ENCODE measurements at places on chromosomes 12 and 14.

DNA sequence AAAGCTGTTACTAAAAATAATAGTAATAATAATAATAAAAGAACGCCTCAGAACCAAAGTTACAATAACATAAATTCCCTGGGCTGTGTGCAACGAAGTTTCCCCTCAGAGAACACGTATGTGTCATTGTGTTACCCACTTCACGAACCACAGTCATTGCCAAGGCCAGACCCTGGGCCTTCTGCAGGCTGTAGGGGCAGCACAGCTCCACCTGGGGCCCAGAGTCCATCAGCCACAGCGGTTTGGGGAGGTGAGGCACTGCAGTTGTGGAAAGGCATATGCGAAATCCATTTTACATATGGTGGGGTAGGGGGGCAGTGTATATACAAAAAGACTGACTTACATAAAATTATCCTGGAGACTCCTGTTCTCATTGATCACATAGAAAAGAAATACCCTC, 56.1 kb downstream of the ESR2 start:
- no peak for DNase-seq

DNA sequence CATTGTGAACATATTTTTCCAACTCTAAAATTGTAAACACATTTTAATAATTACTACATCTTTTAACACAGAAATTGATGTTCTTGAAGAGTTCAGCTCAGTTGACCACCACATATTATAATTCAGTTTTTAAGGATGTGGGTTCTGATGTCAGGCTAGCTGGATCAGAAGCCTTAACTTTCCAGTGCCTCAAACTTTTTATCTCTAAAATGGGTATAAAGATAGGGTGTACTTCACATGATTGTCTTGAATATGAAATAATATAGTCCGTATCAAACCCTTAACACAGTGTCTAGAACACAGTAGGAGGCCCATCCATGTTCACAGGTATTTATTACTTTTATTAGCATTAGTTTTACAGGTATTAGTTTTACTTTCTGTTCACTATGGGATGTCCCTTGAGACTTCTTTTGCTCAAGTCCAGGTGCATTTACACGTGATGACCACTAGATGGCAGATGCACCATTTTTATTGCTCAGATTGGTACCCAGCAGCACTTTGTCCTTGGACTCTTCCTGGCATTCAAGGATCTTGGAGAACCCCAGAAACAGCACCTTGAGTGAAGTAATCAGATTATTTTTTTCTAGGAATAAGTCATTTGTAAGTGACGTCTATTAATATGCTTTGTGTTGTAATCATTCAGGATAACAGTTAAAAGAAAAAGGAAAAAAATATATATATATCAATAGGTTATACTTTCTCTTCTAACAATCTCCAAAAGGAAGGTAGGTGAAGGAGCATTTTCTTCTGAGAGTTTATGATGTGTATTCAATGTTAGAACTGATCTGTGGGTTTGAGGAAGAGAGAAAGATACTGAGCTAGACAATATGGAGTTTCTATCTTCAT, 580.2 kb downstream of the ETNK1 start:
- DNase-seq: peak; percentile 3

DNA sequence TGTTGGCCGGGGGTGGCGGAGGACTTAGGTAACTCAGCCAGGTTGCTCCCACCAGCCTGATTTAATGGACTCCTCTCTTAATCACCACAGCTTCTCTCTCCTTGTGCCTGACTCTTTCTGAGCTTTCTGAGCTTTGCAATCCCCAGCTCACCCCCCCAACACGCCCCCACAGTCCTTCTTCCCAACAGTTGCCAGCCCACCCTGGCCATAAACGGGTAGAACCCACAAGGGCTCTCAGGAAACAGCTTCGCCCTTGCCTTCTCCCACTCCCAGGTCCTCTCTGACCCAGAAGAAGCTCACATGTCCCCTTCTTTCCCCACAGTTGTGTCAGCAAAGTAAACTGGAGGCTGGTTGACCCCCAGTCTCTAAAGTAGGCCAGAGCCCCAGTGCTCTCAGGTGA, 32.9 kb downstream of the ZFP36L1 start:
- no peak for DNase-seq

- no peak for DNase-seq
Measured at GRCh38 chr12:66352197-66352596, 49.9 kb downstream of the HELB start.
